D721Med (cell line): ENCODE measurements at places on chromosomes 12 and 14.

DNA sequence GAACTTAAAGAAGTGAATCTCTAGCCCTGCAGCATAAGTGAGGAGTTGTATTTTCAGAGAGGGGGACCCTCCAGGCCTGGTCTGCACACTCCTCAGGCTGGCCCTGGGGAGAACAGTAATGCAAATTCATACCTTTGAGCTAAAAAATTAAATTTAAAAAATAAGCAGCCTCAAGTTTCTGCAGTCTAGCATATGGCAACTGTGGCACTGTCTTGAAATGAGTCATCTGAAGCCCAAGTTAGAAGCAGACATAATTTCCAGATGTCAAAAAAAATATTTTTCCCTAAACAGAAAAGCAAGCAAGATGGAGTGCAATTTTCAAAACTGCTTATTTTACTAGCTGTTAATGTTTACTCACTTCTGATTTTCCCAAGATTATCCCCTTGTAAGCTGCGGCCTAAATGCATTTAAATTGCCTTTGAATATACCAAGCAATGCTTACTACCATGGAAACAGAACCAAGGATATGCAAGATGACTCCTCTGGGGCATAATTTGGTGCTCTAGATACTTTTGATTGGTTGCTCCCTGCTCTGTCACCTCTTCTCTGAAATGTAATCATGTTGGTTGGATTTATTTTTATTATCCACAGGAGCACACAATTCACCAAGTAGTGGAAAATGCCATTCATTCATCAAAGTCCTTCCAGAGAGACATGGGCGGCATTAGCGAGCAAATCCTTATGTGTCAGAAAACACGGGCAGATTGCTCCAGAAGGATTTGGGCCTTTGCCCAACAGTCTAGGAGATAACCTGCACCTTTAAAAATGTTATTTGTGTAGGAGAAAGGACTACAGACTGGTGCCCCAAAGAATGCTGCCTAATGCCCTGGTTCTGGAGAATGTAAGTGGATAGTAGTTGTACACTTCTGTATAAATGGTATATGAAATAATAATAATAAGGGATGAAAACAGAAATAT is 25.0 kb upstream of the DHRS7 start:
- no peak for DNase-seq

DNA sequence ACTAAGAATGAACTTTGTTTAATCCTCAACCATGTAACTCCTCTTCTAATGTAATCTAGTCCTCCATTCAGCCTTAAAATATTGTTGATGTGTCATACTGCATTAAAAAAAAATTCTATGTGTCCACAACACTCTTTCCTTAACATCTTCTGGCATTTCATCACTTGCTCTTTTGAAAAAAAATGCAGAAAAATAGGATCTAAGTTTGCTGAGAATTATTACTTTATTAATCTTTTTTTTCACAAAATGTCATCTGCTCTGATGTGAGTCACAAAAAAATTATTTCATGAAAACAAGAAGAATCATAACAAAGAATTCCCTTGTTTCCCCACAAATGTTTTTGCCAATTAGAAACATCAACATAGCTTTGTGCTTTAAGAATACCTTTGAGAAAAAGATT is 410.1 kb upstream of the MGAT4C start:
- no peak for DNase-seq

DNA sequence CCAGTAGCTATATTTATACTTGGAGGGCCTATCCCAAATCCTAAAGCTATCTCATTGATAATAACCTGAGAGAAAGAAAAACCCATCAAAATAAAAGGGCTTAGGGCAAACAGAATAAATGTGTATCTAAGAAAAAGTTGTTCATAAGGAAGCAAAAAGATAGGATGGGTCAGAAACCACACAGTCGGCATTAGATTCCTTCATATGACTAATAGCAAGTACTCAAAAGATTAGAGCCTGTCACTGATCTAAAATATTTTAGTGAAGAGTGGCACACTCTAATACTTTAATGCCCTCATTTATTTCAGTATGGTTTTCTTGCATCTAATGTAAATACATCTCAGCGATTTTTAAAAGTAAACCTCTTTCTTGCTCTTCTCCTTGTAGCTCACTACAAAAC is 17.1 kb upstream of the NAV3 start:
- DNase-seq = no peak

DNA sequence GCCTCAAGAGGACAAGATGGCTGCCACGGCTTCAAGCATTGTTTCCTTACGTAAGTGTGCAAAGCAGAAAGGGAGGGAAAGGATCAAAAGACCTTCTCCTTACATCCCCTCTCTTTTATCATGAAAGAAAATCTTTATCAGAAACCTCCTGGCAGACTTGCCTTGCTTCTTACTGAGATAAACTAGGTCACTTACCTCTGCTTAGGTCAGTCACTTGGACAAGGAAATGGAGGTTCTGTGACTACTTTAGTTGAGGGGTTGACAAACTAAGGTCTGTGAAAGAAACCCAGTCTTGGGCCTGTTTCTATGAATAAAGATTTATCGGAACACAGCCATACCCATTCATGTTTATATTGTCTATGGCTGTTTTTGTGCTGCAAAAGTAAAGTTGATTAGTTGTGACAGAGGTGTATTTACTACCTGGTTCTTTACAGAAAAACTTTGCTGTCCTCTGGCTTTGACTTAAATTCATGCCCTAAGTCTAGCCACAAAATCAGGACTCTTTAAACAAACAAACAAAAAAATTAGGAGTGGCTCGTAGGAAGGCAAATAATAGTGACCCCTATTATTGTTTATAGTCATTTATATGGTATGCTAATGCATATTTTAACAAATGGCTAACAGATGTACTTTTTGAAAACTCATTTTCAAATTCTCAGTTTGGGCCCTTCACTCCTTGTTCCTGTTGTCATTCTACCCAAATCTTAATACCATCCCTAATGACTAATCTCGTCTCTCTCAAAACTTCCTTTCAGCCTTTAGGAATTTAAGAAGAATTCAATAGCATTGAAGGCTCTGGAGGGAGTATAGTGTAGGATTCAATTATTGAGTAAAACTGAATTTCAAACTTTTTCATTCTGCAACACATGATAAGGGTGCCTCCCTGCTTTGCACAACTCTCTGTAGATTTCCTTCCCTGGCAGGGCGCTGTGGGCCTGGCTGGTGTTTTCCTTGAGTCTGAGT is 42.0 kb upstream of the ATP2B1 start:
- no peak for DNase-seq

- no peak for DNase-seq
Observed at GRCh38 chr14:84288781-84289180, 1241.2 kb upstream of the FLRT2 start.

GRCh38 chr14:94046696-94047250 is 20.6 kb downstream of the OTUB2 start:
- no peak for DNase-seq
